ENCODE measurements at places on chromosomes 6 and 20. TPM values are rescaled to one million over a fixed set of nuclear protein-coding genes. Genes with fewer than 3 reads are reported as not detected.

FABP7 gene
- total RNA-seq, result not detected

OPRL1 gene
- 1.0 TPM for total RNA-seq

SLC12A5 gene
- not detected for total RNA-seq

MUCL3 gene
- total RNA-seq, result 0.52 TPM

NKAPL gene
- total RNA-seq, result 0.52 TPM

TAGAP gene
- 2.3 TPM for total RNA-seq

CDH4 gene
- total RNA-seq, result 0.52 TPM

MYBL2 gene
- 3.6 TPM for total RNA-seq

PACSIN1 gene
- total RNA-seq, result 0.52 TPM

OR2B6 gene
- not detected for total RNA-seq

PHACTR3 gene
- total RNA-seq, result 0.52 TPM
